Stimulated activated naive CD8-positive, alpha-beta T cell treated with anti-CD3 and anti-CD28 coated beads, Interleukin-15, amount 100 ng/mL, for 72 hours (primary cell): ENCODE measurements at places on chromosomes 1 and 21.

DNA sequence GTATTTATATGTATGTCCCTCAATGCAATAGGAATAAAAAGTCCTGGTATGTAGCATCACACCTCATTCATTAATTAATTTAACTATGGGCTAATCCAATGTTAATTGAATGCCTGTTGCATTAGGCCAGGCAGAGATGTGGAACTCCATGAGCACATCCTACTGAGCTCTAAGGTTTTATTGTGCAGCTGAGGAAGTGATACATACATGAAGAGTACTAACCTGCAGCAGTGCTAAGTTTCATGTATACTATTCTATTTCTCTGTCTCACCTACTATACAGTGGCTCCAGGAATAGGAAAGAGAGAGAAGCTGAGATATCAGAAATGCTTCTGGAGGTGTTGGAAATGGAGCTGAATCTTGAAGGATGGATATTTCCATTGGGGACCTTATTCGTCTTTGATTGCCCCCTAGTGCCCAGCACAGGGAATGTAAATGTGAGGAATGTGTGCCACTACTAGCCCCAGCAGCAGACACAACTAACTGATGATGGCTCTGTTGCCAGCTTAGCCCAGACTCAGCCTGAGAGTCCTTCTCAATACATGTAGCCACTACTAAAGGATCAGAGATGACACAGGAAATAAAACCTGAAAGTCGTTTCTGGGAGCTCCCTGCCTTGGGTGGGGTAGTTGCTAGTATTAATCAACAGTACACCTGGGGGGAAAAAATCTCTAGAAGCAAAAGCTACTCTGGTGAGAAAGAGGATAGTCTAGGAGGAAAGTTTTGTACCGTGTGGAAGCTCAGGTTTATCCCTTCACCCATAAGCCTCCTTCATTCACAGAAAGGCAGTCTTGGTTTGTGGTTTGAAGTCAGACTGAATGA lies 173.3 kb upstream of the FOXD3 start:
- peak; percentile 11 for DNase-seq

DNA sequence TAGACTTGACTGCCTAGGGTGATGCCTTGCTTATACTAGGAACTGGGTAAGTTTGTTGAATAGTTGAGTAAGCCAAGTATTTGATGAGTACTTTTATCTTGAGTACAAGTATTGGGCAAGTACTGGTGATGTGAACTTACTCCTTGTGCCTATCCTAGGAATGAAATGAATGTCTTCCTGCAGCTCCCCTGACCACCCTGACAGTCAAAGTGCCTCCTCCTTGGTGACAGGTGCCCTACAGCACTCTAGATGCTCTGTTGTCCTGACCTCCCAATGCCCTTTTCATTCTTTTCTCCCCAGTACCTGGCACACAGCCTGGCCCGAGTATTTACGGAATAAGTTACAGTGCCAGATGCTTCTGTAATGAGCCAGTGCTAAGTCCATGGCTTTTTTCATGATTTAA lies 25.5 kb downstream of the PCSK9 start:
- no peak for DNase-seq

- no peak for DNase-seq
These were observed 54.3 kb downstream of the SLX9 start for GRCh38 chr21:44994047-44994694.

GRCh38 chr1:26874896-26875295 lies 11.9 kb downstream of the SFN start:
- no peak for DNase-seq

- DNase-seq, result no peak
These were observed 14.7 kb downstream of the RAB42 start for GRCh38 chr1:28606771-28607170.

GRCh38 chr1:175373786-175374623 lies 181.4 kb upstream of the KIAA0040 start:
- DNase-seq, result peak; percentile 17

- peak; percentile 46 for DNase-seq
These were observed 25.3 kb upstream of the PIK3CD start for GRCh38 chr1:9626201-9626608.

- DNase-seq, result no peak
These were observed 288.3 kb downstream of the TM2D1 start for GRCh38 chr1:61436491-61437120.

- DNase-seq, result no peak
These were observed 211.9 kb upstream of the EDN2 start for GRCh38 chr1:41696381-41696780.

DNA sequence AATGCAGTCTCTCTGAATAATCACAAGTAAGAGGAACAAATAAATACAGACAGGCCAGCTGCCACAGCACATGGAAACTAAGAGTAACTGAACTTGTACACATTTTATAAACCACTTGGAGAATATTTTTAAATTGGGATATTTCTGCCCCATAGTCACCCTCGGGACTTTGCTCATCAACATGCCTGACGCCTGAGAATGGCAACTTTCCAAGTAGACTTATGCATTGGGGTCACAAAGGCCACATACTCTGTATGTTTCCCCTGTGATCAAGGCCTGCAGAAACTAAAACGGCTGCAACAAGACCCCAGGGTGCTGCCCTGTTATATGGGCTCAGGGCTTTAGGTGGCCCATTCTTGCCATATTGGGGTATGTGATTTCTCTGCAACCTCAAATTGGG lies 38.3 kb upstream of the GJA5 start:
- DNase-seq, result no peak

- no peak for DNase-seq
These were observed 1681.0 kb downstream of the NCAM2 start for GRCh38 chr21:22679207-22679606.

DNA sequence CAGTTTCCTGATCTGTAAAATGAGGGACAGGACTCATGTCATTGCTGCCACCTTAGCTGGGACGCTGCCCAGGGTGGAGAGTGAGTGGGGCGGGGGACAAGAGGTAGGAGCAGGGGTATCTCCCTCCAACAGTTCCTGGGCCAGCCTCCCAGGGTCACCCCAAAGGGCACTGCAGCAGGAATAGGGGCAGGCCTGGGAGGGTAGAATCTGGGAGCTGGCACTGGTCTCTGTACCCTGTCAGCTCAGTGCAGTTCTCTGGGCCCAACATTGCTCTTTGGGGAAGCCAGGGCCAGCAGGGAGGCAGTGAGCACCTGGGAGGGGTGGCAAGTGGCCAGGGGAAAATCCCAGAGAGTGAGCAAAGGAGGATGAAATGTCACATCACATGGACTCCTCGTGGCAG lies 55.8 kb downstream of the ELK4 start:
- DNase-seq, result no peak

GRCh38 chr1:116164150-116164549 lies 53.0 kb downstream of the MAB21L3 start:
- no peak for DNase-seq

DNA sequence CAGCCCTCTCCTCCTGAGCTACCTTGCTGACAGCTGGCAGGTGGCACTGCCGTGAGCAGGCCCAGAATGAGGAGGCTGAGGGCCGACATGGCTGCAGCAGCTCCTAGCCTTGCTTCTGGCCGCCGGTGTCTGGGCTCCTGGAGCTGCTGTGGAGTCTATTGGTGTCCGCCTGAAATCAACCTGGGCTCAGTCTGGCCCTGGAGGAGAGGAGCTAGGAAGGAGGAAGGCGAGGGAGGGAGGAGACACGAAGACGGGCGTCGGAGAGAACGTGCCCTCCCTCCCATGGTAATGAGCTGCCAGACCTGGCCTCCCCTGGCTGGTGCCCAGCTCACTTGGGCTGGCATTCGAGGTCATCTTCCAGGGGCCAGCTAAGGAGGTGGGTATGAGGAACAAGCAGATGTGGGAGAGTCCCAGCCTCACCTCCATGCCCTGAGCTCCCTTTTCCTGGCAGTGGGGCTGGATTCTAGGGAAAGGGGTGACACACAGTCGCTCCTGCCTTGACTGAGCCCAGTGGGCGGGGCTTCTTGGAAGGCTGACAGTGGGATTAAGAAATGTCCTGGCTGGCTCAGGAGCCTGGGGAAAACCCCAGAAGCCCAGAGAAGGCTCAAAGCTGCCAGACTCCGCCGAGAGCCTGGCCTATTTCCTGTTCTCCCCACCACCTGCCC lies at the start of gene PDZK1IP1:
Gene PDZK1IP1 (minus strand): TSS at position 193 of the 665 bp plus-strand sequence. CDS start 104 bp downstream, at position 89.
- DNase-seq, result no peak

GRCh38 chr1:219833214-219833815 lies 95.0 kb downstream of the SLC30A10 start:
- DNase-seq, result no peak

GRCh38 chr21:28336314-28336713 lies 656.4 kb downstream of the LTN1 start:
- DNase-seq, result no peak

GRCh38 chr1:7940745-7941436 lies at the start of gene TNFRSF9:
Gene TNFRSF9 (minus strand): TSS chr1:7940839. CDS start chr1:7939994, 845 bp downstream.
- peak; percentile 79 for DNase-seq

DNA sequence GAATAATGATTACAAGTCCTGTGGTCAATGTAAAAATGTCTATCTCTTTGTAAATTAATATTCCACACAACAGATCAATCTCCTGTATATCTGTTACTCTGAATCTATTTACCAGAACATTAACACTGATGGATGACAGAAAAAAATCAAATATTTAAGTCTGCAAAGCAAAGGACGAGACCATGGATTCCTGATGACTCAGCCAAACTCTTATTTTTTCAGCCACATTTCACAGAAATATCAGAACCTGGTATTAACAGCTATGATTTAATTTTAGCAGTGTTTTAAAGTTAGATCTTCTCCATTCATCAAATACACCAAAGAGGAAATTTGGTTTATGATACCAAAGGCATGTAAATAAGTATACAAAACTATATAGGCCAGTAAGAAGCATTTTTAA lies 46.1 kb downstream of the FAF1 start:
- DNase-seq, result no peak

GRCh38 chr1:211632808-211633523 lies 42.5 kb downstream of the NEK2 start:
- no peak for DNase-seq

DNA sequence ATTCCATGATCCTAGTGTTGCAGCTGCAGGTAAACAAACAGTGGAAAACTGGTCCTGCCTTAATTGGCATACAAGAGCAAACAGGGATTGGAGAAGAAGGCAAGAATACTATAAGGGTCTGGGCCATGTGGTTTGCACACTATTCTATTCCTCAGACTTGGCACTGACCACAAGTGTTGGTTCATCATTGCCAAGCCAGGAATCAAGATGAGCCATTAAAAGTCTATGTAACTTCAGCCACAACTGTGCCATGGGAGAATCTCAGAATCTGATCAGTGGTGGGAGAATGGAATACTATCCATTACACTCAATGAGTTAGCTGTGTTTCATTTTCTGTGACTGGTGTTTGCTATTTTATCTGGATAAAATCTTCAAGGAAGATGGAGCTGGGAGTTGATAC lies 26.2 kb upstream of the FCER1A start:
- DNase-seq, result no peak

GRCh38 chr1:1461721-1462317 lies 9.7 kb upstream of the ATAD3B start:
- no peak for DNase-seq

DNA sequence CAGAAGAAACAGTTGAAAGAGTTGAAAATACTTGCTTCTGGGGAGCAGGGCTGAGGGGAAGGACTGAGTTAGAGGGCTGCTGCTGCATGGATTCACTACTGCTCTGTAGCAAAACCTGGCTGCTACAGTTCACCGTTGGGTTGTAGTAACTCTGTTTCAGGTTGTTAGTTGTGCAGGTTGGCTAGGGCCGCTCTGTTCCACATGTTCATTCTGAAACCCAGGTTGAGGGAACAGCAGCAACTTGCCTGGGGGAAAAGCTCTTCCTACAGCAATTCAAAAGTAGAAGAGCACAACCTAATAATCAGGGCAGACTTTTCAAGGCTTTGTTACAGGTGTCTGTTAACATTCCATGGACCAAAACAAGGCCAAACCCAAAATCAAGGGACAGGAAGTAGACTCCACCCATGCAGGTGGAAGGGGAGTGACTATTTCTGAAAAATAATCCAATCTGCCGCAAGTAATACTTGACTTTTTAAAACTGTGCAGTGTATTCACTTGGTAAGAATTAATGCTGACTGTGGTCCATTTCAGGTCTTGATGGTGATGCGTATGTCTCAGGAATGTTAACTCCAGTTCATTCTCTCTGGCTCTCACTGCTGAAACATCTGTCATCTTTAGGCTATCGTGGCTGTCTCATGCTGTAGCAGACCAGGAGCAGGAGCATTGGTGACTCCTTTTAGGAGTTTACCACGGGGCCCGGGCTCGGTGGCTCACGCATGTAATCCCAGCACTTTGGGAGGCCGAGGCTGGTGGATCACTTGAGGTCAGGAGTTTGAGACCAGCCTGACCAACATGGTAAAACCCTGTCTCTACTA lies 5.1 kb upstream of the PARK7 start:
- DNase-seq, result no peak
